ENCODE measurements at places on chromosomes 11 and 22.

GRCh38 chr11:977830-978720 is 52.4 kb downstream of the AP2A2 start:
- no peak for DNase-seq

DNA sequence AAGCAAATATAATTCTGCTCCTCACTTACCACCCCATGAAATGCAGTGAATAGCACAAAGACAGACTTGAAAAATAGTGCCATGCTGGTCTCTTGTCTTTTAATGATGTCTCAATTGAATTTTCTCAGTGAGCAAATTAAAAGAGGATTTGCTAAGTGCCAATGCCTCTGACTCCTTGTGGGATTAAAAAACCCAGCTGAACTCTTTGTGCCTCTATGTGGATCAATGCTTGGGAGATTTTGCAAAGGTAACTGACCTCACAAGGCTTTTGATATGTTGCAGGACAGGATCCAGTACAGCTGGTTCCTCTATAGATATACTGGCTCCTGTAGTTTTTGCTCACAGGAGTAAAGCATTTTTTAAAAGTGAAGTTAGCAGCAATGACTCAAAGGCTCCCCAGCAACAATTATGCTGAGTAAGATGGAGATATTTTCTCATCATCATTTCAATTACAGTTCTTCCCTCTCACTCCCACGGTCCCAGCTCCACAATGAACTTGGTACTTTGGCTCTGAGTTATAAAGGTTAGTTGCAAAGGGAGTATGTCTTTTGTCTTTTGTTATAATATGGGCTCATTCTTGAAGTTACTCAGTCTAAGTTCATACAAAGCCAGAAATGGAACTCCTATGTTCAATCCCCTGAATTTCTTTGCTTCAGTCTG is 471.5 kb downstream of the LRRC4C start:
- no peak for DNase-seq

DNA sequence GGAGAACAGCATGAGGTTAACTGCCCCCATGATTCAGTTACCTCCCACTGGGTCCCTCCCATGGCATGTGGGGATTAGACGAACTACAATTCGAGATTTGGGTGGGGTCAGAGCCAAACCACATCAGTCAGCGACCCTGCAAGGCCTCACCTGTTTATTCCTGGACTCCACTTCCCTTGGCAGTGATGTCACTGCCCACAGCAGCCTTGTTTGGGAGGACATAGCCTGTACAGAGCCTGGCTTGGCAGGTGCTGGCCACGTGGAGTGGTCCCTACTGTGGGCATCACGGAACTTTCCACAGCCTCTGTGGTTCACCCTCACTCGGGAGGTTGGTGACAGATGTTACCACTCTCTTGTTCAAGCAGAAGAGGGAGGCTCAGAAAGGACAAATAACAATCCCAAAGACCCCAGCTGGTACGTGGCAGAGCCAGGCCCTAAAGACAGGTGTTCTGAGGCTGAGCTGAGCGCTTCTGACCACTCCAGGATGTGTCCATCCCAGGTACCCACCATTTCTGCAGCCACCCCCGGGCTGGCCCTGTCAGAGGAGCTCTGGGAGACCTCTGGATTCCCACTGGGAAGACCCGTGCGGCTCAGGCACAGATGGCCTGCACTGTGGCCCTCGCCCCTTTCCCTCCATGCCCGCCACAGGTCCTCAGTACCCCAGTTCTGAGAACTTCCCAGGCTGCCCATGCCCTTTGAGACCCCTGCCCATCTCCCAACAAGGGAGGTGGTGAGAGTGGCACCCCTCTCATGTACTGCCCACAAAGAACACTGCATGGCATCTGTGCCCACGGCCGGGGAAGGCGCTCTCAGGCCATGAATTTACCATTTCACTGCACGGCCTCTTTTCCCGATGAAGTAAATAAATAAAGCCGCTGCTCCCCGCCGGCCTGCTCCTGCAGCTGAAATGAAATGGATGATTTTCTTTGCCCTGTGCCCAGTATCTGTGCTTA is 605.8 kb downstream of the TBC1D22A start:
- no peak for DNase-seq

DNA sequence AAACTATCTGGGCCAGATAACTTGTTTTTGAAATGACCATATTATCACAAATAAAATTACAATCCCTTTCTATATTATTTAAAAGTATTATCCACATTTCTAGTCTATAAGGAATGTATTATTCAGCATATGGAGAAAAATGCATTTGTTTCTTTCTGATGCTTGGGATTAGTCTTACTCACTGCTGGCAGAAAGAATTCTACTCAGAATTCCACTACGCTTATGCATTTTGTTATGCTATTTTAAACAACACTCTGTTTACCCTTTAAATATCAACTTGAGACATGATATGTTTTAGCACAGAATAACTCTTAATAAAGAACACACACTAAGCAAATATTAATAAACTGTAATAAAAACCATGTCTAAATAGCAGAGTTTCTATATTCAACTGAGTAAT is 77.6 kb upstream of the ANO3 start:
- DNase-seq: no peak

DNA sequence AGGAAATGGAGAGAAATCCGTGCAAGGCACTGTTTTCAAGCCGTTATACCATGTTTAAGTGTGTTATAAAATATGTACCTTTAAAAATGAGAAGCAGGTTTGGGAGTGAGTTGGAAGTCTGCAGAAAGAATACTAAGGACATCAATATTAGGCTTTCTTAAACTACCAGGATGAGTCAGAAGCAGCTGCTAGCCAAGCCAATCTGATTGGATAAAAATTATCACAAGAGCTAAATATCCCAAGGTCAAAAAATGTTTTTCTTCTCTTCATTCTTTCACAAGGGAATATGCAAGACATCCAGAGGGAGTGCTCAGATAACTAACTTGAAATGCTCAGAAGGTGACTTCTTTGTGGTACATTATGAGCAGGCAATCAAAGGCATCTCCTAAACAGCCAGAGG is 19.3 kb upstream of the CKAP5 start:
- DNase-seq: no peak
